ENCODE measurements at places on chromosomes 3 and 15.

GRCh38 chr15:74976159-74976558, 19.2 kb upstream of the SCAMP5 start:
- DNase-seq, result no peak

- DNase-seq, result no peak
Observed at GRCh38 chr3:16229681-16230080, 35.1 kb downstream of the DPH3 start.

GRCh38 chr3:13137941-13138832, 65.0 kb upstream of the IQSEC1 start:
- no peak for DNase-seq

DNA sequence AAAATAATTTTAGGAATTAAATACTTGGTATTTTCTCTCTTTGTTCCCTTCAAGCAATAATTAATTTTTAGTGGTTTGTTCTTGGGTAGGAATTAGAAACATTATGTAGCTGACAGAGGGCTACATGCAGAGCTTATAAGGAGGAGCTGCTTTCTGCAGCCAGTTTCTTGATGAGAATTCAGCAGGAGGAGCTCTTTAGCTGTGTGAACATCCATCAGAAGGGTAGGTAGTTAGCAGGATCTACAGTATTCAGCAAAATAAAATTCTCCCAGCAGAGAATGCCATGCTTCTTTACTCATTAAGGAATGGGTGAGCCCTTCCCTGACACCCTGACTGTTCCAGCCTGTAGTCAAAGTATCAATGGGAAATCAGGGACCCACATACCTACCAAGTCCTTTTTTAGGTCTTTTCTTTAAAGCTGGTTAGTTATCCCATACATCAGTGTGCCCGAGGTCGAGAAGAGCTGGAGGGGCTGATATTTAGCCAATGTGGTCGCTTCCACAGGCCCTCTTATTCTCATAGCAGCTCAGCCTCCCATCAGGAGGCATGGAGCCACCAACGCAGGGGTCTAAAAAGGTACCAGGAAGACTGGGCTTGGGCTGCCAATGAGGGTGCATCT, 54.0 kb downstream of the KCNAB1 start:
- no peak for DNase-seq

DNA sequence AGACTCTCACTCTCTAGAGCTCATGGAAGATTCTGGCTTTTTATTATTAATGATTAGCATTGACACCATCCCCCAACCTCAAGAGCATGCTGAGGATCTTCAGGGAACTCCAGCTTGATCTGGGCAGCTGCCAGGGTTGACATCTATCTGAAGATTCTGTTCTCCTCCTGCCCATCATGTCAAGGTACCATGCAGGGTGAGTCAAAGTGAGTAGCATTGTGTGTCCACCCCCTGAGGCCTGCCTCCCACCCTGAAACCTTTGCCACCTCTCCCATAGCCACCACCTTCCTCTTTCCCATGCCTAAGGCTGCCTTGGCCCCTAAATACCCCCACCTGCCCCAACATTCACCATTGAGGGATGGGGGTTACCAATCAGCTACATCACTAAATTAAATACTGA, 70.1 kb upstream of the SLCO3A1 start:
- DNase-seq, result no peak

Measured in fibroblast of skin of left quadriceps (primary cell).